Kidney (tissue), 22 donors: ENCODE measurements at places on chromosomes 1 and 21. TPM values are rescaled to one million over a fixed set of nuclear protein-coding genes. Genes with fewer than 3 reads are reported as not detected.

GRCh38 chr1:117045644-117046043 is 14.5 kb upstream of the TTF2 start:
- no peak overlapping the region for H3K4me3 ChIP-seq
- no peaks in the 10 kb centered on the region for H3K27me3 ChIP-seq
- DNase-seq = no peak
- no peaks in the 10 kb centered on the region for H3K36me3 ChIP-seq

GRCh38 chr1:179867493-179868330 is 9.9 kb downstream of the TOR1AIP2 start:
- no peak overlapping the region for H3K4me3 ChIP-seq
- peaks cover 37% of the 10 kb centered on the region for H3K36me3 ChIP-seq
- H3K27ac ChIP-seq = no peak overlapping the region

DNA sequence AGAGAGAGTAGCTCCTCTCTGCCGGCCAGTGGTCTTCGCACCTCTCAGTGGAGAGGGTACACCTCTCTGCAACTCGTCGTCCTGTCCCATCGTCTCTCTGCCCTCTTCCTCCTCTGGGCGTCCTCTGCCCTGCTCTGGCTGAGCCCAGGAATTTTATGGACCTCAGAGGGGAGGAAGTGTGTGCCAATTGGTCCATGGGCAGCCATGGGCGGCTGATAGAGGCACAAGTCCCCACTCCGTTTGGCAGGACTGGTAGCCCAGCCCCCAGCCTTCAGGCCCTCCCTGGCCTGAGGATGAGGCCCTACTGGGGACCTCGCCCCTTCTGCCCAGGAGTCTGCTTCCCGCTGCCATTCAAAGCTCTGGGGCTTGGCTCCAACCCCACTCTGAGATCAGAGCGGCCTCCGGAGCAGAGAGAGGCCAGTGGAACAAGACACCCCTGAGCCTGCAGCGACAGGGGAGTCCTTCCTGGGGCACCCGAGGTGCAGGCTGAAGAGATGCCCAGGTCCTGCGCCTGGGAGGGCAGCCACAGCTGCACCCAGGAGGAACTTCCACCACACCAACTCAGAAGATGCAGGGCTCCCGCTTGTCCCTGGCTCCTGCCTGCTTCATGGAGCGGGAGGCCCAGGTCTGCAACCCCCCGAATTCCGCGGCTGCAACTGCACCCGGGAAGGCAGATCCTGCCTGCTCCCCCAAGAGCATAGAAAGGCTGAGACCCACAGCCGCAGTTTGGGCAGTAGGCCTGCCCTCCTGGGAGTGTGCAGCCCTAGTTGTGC is 659.9 kb downstream of the KCNT2 start:
- no peaks in the 10 kb centered on the region for H3K4me1 ChIP-seq
- no peak overlapping the region for H3K4me3 ChIP-seq
- no peaks in the 10 kb centered on the region for H3K36me3 ChIP-seq

- H3K27me3 ChIP-seq = no peaks in the 10 kb centered on the region
- no peak overlapping the region for H3K4me3 ChIP-seq
- DNase-seq = no peak
- peaks cover 5% of the 10 kb centered on the region for H3K4me1 ChIP-seq
These were observed 137.8 kb downstream of the RRAGC start for GRCh38 chr1:38721816-38722215.

GRCh38 chr1:114219172-114219868 is 65.7 kb upstream of the SYT6 start:
- H3K36me3 ChIP-seq = no peaks in the 10 kb centered on the region
- no peak overlapping the region for H3K4me3 ChIP-seq
- DNase-seq = no peak
- no peak overlapping the region for H3K27ac ChIP-seq
- H3K4me1 ChIP-seq = peaks cover 4% of the 10 kb centered on the region

- no peak overlapping the region for H3K27ac ChIP-seq
- peaks cover 5% of the 10 kb centered on the region for H3K4me1 ChIP-seq
- no peaks in the 10 kb centered on the region for H3K27me3 ChIP-seq
- no peak for DNase-seq
- H3K4me3 ChIP-seq = no peak overlapping the region
These were observed 62.0 kb upstream of the HOOK1 start for GRCh38 chr1:59752556-59753414.

The DPH2 gene
- 24.0 TPM for total RNA-seq

The WNT9A gene
- total RNA-seq = 3.1 TPM

The SMCP gene
- not detected for total RNA-seq

The IL6R gene
- total RNA-seq = 33.0 TPM

The EVA1B gene
- total RNA-seq = 31.8 TPM

The ATAD3B gene
- 28.8 TPM for total RNA-seq

The SYT2 gene
- total RNA-seq = 0.19 TPM

The PMVK gene
- total RNA-seq = 42.0 TPM
